ENCODE measurements at places on chromosomes 4 and X. TPM values are rescaled to one million over a fixed set of nuclear protein-coding genes. Genes with fewer than 3 reads are reported as not detected.

GRCh38 chr4:41197495-41197894 lies 16.8 kb downstream of the APBB2 start:
- ATAC-seq: no peak

DNA sequence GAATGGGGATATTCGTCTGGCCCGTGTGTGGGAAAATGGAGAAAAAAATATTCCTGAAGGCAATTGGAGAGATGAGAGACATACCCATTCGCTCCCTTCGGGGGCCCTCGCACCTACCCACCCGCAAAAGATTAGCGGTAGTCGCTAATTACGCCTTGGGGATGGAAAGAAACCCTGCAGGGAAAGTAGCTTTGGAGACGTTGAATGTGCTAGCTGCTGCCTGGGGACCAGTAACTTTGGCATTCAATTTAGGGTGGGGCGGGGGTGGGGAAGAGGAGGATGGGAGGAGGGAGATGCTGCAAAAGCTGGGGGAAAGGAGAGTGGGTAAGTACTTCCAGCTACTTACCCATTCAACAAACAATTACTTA lies 407 bp upstream of the ZC4H2 start:
- ATAC-seq: no peak

RTL9 gene
- total RNA-seq: 0.23 TPM

- no peak for ATAC-seq
Observed at GRCh38 chrX:39816871-39817731, 280.7 kb downstream of the BCOR start.

DMRTC1 gene
- total RNA-seq: not detected

DNA sequence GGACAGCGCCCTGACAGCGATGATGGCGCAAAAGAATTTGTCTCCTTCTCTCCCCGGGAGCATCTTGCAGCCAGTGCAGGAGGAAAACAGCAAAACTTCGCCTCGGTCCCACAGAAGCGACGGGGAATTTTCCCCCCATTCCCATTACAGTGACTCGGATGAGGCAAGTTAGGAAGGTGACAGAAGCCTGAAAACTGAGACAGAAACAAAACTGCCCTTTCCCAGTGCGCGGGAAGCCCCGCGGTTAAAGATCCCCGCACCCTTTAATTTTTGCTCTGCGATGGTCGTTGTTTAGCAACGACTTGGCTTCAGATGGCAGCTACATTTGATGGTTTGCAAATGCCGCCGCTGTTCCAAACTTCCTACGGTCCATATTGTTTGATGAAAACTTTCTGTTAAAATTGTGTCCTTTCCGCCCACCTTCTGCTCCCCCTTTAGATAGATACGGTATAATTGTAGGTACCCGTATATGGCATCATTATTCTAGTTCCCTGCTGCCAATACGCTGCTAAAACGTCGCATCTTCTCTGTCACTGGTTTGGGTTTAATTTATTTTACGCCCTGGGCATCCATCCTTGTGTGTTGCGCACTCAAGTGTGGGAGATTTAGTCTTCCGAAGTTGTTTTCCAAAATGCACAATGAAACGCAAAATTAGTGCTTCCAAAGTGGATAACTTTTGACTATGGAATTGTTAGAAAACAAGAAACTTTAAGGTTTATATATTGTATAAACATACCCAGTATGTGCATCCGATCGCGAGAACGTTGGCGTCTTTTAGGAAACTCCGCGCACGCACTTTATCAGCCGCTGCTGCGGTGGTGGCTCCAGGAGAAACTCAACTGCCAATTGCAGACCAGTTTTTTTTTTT lies 1.5 kb downstream of the ATOH1 start:
- no peak for ATAC-seq

DNA sequence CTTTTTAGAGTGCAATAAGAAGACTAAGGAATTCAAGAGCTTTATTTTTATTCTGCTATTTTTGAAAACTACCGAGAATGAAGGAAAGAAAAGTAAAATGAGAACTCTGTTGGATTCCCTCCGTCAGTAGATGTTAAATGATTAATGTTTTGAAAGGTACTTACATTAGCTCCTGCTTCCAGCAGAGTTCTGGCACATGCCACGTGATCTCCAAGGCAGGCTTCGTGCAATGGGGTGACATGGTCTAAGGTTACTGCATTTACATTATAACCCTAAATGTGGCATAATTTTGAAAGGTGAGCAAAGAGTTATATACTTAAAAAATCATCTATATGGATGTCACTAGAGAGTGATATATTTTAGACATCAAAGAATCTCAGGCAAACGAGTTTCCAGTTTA lies 26.8 kb upstream of the SPATA4 start:
- no peak for ATAC-seq

MGAT4D gene
- total RNA-seq: 0.08 TPM

VSIG4 gene
- total RNA-seq: not detected

DNA sequence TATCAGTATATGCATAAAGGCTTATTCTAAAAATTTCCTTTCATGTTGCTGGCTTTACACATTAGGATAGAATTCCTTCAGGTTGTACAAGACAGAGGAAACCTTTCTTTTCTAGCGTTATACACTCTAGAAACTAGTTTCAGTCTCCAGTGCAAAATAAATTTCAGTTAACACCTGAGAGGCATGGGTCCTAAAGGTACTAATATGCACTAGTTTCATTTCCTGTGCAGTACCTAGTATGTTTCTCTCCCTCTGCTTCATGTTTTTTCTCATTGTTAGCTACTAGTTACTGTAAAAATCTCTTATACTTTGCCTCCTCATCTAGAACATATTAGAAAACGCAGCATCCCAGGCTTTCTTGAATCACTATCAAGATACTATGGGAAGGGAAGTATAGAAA lies 54.0 kb downstream of the SNX25 start:
- ATAC-seq: no peak

TMEM271 gene
- total RNA-seq: 0.88 TPM

DNA sequence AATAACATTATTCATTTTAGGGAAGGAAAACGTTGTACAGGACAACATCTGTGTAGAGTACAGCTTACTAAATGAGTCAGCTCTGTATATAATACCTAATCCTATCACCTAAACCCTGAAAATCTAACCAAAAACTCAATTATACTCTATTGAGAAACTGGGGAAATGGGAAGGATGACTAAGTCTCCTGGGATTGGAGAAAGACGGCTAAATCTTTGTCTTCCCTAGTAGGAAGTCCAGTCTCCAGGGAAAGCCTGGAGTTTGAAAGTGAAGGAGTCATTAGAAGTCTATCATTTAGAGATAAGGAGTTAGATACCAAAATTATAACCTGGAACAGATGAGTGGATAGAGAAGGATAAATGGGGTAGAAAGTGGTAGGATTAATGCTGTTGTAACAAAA lies 286.5 kb downstream of the STK32B start:
- no peak for ATAC-seq

GRCh38 chr4:114208574-114209151 lies 229.2 kb upstream of the ARSJ start:
- ATAC-seq: no peak

DNA sequence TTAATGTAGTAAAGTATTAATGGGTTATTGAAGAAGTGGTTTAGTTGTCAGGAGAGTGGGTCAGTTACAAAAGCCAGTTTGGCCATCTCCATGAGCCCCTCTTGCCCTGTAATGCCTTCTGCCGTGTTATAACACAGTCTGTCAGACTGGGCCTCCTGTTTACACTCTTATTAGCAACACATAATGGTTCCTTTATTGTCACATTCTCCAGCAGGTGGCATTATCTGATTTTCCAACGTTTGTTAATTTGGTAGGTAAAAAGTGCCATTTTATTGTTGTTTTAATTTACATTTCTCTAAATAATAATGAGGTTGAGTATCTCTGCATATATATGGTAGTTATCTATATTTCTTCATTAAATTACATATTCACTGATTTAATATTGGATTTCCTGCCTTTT lies 560.8 kb downstream of the FGF13 start:
- no peak for ATAC-seq

DNA sequence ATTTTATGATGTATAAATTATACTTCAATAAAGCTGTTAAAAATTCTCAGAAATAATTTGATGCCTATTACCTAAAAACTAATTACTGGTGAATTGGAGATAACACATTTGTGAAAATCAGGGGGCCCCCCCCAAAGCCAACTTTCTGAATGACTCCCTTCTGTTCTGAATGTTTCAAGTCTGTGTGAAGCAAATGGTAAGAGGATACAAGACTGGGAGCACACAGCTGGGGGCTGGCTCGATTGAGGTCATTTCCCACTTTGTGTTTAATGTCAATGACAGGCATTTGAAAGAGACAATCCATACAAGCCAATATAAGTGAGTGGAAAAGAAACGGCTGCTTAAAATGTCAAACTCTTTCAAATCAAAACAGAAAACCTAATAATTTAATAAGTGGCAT lies 155.8 kb downstream of the SH2D1A start:
- ATAC-seq: no peak

- ATAC-seq: no peak
Observed at GRCh38 chrX:11420851-11421250, 127.6 kb downstream of the AMELX start.

GTPBP6 gene
- 43.9 TPM for total RNA-seq

MAOA gene
- total RNA-seq: 2.7 TPM

DNA sequence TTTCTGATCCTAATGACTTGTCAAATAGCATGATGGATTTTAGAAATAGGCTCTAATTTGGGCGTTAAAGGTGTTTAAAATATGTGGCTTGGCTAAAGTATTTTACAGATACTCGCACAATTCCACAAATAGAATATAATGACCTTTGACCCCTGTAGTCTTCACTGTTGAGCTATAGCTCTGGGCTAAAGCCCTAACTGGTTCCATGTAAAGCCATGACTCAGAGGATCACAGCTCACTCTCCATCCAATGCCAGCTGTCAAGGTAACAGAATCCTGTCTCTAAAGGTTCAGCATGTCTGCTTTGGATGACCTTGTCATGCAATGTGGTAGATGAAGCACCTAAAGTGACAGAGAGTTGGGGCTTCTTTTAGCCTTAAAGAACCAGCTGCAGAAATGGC lies 42.5 kb downstream of the TLR10 start:
- ATAC-seq: no peak

- ATAC-seq: peak; percentile 43
Observed at GRCh38 chrX:19382555-19383145, 38.9 kb downstream of the PDHA1 start.

DNA sequence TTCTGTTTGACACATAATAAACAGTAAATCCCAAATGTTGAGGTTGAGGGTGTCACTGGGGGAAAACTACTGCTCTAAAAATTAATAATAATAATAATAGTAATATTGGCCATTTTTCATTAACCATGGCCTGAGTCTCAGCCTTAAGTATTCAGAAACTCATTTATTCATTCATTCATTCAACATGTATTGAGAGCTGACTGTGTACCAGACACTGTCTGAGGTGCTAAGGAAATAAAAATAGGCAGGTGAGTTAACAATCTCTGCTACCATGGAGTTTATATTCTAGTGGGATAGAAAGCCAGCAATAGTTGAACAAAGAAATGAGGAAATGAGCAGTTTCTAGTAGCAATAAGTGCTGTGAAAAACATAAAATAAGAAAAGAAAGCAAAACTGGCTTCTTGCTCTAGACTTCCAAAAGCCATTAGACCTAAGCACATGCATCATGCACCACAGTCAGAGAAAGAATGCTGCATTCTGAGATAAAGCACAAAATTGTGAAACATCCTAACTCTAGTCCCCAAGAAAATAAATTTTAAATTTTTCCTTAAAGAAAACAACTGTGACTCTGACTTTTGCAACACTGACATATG lies 278.7 kb downstream of the RCHY1 start:
- no peak for ATAC-seq

- ATAC-seq: no peak
Observed at GRCh38 chr4:161519611-161520010, 644.2 kb downstream of the FSTL5 start.

DNA sequence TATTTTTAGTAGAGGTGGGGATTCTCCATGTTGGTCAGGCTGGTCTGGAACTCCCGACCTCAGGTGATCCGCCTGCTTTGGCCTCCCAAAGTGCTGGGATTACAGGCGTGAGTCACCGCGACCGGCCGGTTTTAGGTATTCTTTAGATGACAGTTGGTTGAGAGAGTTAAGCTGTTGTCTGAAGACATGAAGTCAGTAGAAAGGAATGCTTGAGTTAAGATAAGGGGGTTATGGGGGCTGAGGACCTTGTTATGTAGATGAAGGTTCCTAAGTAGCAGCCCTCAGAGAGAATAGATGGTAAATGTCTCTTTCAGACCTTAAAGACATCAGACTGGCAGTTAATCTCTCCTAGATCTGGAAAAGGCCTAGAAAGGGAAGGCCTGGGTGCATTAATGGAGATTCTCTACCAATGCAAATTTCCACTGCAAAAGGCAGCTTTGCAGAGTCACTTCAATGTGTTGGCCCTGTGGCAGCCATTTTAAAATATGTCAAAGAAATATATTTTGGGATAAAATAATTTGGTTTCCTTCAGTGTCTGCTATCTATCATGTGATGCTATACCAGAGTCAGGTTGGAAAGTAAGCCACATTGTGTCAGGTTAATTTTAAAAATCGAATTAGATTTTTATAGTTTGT lies 6.4 kb upstream of the ZNF674 start:
- ATAC-seq: no peak

PCSK1N gene
- 41.9 TPM for total RNA-seq

DNA sequence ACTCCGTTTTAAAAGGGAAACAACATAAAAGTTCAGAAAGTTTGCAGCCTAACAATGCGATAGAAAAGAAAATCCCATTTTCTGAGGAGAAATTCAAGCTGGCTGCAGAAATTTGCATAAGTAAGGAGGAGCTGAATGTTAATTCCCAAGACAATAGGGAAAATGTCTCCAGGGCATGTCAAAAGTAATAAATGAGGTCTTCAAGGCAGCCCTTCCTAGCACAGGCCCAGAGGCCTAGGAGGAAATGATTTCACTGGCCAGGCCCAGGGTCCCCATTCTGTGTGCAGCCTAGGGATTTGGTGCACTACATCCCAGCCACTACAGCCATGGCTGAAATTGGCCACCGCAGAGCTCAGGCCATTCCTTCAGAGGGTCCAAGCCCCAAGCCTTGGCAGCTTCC lies 59.3 kb downstream of the TKTL2 start:
- ATAC-seq: no peak

DNA sequence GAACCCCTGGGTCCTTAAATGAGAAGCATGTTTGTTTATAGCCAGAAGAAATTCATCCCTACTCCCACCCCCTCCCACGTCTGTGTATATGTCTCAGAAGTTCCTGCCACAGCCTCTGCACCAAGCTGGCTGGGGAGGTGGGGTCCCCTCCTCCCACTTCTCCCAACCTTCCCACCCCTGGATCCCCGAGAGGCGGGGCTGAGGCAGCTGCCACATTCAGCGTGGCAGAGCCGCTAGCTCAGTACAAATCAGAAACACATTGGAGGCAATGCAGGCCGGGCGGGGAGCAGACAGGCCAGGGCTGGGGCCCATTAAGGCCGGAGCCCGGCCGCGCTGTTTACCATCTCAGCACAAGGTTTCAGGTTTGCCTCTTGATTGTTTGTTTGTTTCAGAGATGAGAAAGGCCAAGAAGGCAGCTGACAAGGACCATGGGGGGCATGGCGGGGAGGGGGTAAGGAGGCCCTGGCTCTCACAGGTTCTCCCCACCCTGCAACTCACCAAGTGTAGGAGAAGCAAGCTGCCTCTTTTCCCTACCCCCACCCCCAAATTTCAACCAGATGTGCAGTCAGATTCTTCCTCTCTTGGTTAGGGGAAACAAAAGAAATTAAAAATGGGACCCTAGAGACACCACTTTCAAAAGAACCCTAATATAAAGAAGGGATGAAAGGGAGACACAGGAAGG lies 22.3 kb downstream of the PJA1 start:
- peak; percentile 55 for ATAC-seq

Measured in motor neuron (in vitro differentiated cells).